ENCODE measurements at places on chromosomes 2 and 18.

- no peak for DNase-seq
Observed at GRCh38 chr2:235669269-235669831, 175.5 kb downstream of the AGAP1 start.

GRCh38 chr18:44729631-44730101 lies 49.0 kb downstream of the SETBP1 start:
- DNase-seq, result no peak

DNA sequence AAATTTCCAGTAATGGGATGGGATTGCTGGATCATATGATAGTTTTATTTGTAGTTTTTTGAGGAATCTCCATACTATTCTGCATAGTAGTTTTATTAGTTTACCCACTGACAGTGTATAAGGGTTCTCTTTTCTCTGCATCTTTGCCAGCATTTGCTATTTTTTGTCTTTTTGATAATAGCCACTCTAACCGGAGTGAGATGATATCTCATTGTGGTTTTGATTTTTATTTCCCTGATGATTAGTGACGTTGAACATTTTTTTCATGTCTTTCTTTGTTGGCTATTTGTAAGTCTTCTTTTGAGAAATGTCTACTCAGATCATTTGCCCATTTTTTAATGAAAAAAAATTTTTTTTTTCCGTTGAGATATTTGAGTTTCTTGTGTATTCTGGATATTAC lies 26.1 kb downstream of the TMEM17 start:
- DNase-seq, result no peak

- DNase-seq, result no peak
Observed at GRCh38 chr18:53798516-53798915, 426.0 kb downstream of the MBD2 start.

- DNase-seq, result no peak
Observed at GRCh38 chr2:177772529-177772928, 300.0 kb downstream of the PDE11A start.

DNA sequence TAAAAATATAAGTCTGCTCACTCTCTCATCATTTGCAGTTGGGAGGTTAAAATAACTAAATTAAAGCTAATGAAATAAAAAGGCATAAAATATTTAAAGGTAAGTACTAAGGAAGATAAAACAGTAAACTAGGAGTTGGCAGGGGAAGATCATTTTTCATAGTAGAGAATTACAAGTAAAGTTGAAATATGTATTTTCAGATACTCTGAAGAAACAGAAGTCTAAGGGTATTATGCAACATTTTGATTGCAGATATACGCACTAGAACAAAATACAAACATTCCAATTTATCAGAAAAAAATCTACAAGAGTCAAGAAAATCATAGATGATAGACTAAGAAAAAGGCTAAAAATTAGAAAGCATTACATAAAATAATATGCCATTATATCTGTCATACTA lies 167.6 kb upstream of the CTAGE1 start:
- no peak for DNase-seq

- DNase-seq, result no peak
Observed at GRCh38 chr2:121803503-121803902, 48.1 kb downstream of the TSN start.

GRCh38 chr2:46490521-46491141 lies 11.3 kb downstream of the TMEM247 start:
- DNase-seq, result no peak

GRCh38 chr2:85421260-85422071 lies 3.0 kb downstream of the SH2D6 start:
- no peak for DNase-seq

GRCh38 chr2:15798701-15799431 lies 141.5 kb upstream of the MYCN start:
- no peak for DNase-seq

- no peak for DNase-seq
Observed at GRCh38 chr2:97967216-97967592, 28.5 kb downstream of the TMEM131 start.

- DNase-seq, result no peak
Observed at GRCh38 chr2:20104900-20105545, 53.6 kb upstream of the LAPTM4A start.

DNA sequence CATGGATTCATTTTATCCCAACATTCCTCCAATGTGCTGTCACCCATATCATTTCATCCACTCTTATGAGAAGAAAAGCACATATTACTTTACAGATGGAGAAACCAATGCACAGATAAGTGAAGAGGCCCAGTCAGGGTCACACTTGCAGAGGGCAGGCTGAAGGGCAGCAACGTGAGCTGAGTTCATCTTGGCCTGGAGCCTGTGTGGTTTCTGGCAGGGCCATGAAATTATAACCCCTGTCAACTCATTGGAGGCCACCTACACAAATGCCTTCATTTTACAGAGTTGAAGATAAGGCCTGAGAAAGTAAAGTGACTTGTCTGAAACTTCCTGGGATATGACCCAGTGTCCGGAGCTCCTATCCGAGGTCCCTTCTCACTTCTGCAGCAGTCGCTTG lies 88.4 kb upstream of the NRP2 start:
- no peak for DNase-seq

- no peak for DNase-seq
Observed at GRCh38 chr2:127609818-127610217, 36.1 kb upstream of the GPR17 start.

GRCh38 chr18:22946846-22947245 lies 13.7 kb downstream of the RBBP8 start:
- no peak for DNase-seq

DNA sequence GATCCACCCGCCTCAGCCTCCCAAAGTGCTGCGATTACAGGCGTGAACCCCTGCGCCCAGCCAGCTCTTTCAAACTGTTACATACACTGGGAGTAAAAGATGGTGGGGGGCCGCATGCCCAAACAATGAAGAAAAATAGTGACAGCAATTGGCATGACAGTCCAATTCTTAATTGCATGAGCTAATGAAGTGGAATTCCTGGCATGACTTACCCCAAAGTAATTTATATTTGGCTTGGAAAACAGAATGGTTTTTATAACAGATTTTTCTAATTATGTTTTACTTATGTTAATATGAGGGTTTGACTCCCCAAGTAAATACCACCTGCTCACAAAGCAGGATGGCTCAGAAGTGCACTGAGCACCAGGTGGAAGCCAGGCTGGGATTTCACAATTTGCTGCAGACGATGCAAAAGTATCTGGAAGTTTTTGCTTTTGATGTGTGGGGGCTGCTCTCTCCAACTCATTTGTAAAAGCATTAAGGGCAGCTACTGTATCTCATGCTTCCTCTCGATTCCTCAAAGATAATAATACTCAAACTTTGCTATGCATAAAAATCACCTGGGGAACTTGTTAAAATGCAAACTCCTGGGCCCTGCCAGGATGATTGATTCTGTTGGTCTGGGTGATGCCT lies 24.0 kb upstream of the ATG16L1 start:
- no peak for DNase-seq

- no peak for DNase-seq
Observed at GRCh38 chr2:46695283-46695682, 215.9 kb downstream of the TMEM247 start.

DNA sequence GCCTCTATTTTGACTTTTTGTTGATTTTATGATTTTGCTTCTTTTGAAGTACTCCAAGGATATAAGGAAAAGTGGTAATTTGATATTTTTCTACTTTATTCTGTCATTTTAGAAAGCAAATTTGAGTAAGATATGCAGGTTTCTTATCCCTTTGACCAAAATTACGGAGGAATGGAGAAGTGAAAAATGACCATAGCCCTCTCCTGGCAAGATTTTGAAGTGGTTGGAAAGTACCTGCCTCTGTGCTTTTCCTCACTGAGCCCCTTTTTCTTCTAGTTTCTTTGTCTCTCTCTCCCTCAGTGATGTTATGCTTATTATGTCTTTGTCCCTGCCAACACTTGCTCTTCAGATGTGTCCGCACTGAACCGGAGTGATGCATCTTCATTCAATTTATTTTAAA lies 898.1 kb downstream of the EPHA4 start:
- no peak for DNase-seq

DNA sequence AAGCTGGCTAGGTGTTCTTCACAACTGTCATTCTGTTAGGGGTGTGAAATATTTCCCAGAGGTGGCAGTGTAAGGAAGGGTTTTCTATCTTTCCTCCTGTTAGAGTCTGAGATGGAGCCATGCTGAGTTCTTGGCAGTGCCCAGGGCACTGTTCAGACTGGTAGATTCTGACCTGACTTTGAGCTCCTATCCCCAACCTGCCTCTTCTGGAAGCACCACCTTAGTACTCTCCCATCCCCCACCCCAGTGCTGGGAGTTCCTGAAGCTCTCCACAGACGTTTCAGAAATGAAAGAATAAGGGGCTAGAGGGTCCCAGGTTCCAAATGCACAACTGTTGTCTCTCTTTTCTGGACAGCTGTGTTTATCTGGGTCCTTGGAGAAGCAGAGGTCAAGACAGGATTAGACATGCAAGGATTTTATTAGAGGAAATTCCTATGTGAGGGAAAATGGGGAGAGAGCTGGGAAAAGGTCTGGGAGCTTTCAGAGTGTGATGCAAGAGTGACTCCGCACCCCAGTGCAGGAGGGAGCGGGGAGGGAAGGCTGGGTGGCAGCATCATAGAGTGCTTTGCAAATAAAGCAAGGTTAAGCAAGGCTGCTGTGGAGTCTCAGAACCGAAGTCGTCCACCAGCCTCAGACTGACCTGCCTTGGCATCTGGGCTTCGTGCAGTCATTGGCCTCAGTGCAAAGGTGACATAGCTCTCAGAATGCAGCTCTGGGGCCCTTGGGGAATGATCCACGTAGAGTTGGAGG lies 75.5 kb downstream of the SLC4A3 start:
- no peak for DNase-seq

DNA sequence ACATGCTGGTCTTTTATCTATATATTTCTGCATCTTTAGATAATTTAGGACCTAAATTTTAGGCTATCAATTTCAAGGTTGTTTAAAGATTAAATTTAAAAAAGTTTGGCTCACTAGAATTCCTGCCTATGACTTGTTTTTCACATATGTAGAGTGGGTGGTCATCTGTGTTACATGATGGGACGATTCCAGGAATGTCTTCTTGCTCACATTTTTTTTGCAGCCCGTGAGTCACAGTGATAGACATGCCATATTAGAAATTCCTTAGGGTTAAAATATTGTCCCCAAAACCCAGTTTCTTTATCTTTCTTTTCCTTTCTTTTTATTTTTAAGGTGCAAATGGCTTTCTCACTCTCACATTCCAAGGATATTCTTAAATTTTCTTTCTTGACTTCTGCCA lies 652.0 kb downstream of the PLCL1 start:
- no peak for DNase-seq

GRCh38 chr2:67311536-67311935 lies 85.6 kb upstream of the ETAA1 start:
- DNase-seq, result no peak

GRCh38 chr2:234690569-234691213 lies 193.8 kb upstream of the ARL4C start:
- no peak for DNase-seq

DNA sequence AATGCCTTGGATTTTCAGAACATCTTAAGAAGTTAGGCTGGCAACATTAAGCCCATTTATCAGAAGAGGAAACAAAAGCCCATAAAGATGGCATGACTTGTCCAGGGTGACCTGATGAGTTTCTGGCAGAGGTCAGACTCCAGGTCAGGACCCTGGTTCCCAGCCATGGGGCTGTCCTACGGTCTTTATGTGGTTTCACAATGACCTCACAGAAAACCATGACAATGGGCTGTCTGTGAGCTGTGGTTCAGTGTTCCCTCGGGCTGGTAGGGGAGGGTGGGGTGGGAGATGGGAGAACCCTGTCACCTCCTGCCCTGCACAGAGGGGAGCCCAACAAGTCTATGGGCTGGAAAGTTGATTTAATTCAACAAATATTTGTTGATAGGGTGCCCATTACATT lies 101.8 kb downstream of the LOXHD1 start:
- DNase-seq, result no peak

GRCh38 chr2:5791371-5791770 lies 99.2 kb downstream of the SOX11 start:
- no peak for DNase-seq

DNA sequence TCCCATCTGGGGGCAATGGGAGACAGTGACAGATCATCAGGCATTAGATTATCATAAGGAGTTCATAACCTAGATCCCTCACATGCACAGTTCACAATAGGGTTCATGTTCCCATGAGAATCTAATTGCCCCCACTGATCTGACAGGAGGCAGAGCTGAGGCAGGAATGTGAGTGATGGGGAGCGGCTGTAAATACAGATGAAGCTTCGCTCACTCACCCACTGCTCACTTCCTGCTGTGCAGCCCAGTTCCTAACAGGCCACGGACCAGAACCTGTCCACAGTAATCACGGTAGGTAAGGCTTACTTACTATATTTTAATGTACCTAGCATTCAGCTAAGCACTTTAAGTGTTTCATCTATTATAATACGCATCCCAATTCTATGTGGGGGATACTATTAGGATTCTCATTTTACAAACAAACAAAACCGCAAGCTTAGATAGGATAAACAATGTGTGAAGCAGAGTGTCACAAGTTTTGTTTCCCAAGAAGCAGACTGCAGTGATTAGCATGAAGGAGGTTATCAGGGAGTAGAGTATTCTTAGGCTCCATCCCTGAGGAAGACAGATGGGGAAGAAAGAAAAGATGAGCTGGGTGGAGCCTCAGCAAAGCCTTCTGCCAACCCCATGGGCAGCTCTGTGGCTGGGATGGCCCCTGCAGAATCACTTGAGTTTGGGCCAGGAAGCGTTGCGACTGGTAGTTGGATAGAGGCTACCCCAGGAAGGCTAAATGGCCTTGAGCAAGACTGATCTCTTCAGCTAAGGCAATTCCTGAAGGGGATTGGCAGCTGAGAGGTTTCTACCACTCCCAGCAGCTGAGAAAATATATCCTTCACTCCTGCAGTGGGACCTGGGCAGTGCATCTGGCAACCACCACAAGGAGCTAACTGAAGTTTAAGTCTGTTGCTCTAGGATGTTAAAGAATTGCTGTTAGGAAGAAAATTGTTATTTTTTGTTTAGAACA lies 133.1 kb downstream of the MREG start:
- no peak for DNase-seq

DNA sequence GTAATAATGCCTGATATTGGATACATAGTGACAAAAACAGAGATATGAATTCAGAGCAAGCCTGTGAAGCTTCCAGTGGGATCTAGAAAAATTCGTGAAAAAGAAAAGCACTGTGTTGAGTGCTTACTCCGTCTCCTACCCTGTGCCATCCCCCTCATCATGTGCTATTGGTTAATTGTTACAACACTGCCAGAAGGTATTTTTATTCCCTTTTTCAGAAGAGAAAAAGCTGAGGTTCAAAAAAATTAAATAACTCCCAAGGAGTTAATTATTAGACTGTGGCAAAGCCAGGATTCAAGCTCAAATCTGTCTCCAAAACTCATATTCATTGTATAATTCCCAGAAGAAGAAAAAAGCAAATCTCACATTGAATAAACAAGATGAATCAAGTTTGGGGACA lies 735.5 kb upstream of the ACVR2A start:
- no peak for DNase-seq

GRCh38 chr2:181396256-181397123 lies 60.7 kb upstream of the ITGA4 start:
- no peak for DNase-seq
